Right kidney (tissue), 9 donors: ENCODE measurements at places on chromosomes 4 and X.

- DNase-seq: no peak
Observed at GRCh38 chr4:106503116-106504050, 134.8 kb upstream of the GIMD1 start.

DNA sequence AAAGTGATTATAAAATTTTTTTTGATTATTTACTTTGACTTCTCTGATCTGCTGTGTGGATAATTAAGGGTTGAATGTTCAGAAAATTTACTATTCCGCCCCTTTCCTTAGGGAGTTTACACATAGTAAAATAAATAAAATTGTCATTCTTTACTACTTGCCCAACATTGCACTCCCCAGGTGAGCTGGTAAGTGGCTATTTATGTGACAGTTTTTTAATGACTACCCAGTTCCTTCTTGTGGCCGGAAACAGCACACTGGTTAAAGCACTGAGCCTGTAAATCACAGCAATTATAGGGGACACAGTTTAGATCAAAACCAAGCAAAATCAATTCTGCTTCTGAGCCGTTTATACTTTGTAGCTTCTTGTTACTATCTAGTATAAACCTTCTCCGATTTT is 158.1 kb downstream of the FHIP1A start:
- no peak for DNase-seq

DNA sequence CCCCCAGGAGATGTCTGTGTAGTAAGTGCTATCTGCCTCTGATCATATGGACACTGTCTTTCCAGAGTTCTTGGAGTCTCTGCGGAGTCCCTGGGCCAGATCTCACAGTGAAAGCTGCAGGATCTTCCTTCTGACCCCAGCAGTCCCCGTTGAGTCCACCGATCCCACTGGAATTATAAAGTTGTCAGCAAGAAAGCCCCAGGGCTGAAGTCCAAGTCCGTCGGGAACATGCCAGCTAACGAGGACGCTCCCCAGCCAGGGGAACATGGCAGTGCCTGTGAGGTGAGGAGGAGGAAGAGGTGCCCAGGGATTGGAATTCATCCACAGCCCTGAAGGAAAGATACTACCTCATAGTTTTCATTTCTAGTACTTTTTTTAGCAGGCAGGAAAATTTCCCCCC is 9.3 kb downstream of the ZNF81 start:
- no peak for DNase-seq

GRCh38 chr4:8383016-8383415 is 57.5 kb downstream of the ACOX3 start:
- DNase-seq: no peak

GRCh38 chrX:13647709-13648212 is 5.2 kb upstream of the TCEANC start:
- DNase-seq: no peak

GRCh38 chr4:158750379-158750778 is 18.4 kb upstream of the FNIP2 start:
- no peak for DNase-seq

DNA sequence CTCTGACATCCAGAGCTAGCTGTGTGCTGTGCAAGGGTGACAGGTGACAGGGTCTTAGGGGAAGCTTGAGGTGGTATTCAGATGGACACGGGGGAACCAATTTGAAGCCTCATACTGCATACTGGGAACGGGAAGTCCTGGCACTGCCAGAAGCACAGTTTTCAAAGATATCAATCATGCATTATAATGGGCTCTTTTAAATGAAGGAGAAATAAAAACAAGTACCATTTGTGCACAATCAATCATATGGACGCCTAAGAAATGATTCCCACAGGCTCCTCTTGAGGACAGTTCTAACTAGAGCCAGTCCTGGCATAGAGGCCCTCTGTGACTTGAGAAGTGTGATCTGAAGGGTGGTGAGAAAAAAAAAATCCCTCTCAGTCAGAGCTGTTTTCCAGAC is 50.9 kb downstream of the TSC22D3 start:
- no peak for DNase-seq

GRCh38 chr4:5693871-5694270 is 14.5 kb downstream of the EVC2 start:
- no peak for DNase-seq

- no peak for DNase-seq
Observed at GRCh38 chr4:158799856-158800255, 31.0 kb downstream of the FNIP2 start.

GRCh38 chr4:7659429-7660175 is 224.9 kb upstream of the PSAPL1 start:
- no peak for DNase-seq

DNA sequence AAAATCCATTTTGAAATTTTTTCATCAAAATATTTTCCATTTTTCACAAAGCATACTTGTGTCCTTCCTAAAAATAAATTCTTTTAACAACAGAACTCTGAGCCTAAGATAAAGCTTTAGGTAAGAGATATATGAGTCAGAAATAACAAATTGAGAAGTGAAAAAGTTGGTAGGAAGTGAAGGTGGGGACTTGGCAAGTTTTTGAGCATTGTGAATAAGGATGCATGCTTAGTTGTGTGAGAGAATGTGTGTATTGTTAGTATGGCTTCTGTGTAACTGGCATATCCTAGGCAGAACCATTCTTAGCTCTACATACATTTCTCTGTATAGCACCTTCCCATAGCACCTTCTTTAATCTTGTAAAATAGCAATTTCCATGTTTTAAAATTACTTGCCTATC is 6.8 kb downstream of the ASB5 start:
- no peak for DNase-seq

DNA sequence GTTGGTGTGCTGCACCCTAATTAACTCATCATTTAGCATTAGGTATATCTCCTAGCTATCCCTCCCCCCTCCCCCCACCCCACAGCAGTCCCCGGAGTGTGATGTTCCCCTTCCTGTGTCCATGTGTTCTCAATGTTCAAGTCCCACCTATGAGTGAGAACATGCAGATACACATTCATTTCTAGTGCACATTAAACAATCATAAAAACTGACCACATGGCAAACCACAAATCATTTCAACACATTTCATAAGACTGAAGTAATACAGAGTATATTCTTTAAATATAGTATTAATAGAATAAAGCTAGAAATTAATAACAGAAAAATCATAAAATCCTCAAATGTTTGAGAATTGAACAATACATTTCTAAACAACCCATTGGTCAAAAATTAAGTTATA is 34.1 kb downstream of the PRKG2 start:
- DNase-seq: no peak

DNA sequence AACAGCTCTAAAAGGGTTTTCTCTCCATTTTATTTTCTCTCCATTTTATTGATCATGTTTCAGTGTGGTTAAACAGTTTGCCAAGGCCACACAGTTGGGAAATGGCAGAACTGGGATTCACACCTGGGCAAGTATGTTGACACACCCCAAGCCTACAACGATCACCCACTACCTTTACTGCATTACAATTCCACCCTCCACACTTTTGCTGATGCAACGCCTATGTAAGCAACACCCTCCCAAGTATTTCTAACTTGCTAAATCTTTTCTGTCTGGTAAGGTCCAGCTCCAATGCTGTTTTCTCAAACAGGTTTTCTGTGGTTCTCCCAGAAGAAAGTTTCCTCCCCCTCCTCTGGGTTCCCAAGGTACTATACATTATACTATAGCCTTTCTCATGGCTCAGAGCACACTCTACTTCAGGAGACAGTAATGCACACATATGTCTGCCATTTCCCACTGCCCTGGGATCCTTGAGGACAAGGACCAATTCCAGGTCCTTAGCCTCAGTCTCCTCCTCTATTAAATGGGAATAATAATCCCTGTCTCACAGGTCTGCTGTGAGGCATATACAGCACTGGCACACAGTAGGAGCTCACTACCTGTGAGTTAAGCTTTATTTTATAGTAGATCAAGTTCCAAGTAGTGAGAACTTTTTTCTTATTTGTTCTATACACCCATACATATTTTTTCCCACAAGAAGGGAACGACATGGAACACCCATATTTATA is 27.9 kb downstream of the IQSEC2 start:
- DNase-seq: no peak

DNA sequence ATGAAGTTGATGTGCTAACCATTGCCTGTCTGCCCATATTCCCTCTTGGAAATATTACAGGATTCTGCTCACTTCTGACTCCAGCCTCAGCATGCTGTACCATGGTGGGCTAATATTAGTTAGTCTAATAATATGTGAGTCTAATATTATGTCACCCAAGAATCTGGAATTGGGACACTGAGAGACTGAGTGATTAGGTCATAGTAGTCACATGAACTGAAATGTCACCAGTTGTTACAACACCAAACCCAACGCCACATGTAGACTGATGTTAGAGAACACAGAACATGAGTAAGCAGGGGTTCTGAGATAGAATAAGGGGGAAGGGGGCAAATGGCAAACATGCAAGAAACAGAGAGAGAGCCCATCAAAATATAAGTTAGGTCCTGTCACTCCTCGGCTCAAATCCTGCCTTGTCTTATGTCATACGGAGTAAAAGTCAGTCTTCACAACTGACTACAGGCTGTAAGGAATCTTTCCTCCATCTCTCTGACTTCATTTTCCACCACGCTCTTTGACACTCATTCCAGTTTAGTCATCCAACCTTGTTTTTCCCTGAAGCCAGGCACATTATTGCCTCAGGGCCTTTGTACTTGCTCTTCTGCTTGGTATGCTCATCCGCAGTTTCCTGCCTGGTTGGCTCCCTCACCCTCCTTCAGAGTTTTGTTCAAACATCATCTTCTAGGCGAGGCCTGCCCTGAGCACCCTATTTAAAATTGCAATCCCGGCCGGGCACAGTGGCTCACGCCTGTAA is 9.6 kb upstream of the SLAIN2 start:
- DNase-seq: no peak

- DNase-seq: no peak
Observed at GRCh38 chr4:45668128-45668527, 455.7 kb downstream of the GABRG1 start.

GRCh38 chr4:70818173-70818855 is 21.4 kb downstream of the GRSF1 start:
- DNase-seq: no peak

GRCh38 chr4:38226170-38226569 is 266.0 kb downstream of the PTTG2 start:
- no peak for DNase-seq

DNA sequence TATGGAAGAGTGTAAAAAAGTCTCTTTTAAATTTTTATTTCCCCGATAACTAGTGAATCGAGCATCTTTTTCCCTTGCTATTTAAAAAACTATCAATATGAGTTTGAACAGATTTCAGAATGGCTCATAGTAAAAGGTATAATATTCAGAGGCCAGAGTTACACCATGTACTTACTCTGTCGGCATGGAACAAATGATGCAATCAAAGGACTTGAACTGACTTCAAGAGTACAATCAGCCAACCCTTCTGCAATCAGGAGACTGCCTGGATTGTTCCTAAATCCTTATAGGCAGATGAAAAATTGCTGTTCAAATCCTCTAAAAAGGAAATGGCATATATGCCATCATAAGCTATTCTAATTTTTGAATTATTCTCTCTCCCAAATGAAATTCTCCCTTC is 273.3 kb downstream of the SH2D1A start:
- DNase-seq: no peak

DNA sequence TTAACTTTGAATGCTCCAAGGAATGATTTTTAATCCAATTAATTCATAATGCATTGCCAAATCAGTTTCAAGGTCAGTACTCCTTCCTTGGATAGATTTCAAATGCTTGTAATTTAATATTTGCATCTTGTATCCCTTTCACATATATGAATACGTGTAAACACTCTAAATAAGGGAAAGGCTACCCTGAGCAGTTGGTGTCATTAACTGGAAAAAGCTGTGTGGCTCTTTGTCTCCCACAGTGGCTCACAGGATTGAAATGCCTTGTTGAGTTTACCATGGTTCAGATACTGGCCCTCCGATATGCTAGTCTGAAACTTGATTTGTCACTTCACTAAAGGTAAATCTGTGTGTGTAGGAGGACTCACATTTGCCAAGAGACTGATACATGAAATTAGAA is 16.7 kb upstream of the ACOT9 start:
- DNase-seq: no peak

DNA sequence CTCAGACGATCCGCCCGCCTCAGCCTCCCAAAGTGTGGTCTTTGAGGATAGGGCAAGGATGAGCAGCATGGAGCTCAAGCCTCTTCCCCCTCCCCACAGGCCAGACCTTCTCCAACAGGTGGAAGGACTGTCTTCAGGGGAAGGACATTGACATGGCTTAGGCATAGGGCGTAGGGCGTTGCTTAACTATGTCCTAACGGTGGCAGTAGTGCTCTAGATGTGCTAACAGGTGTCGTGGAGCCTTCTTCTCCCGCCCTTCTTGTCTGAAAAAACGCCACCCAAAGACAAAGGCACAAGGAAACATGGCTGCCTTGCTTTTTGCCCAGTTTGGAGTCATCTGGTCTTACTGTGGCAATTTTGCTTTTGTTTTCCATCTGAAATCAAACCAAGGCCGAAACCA is 219.8 kb downstream of the OR13H1 start:
- DNase-seq: no peak

DNA sequence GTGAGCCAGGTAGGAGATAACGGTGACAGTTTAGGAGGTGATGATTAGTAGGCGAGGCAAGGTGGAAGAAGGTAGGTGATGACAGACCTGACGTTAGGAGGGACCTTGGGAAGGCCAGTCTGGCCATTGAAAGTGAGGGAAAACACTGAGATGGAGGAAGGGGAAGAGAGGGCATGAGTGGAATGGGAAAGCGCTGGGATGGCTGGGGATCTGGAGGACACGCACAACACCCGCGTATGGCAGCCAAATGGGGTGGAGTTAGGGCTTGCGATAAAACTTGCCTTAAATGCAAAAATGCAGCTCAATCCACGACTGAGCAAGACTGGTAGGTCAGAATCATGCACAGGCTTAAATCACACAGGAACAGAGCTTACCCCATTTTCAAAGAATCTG is 605 bp upstream of the CDKL2 start:
- no peak for DNase-seq

DNA sequence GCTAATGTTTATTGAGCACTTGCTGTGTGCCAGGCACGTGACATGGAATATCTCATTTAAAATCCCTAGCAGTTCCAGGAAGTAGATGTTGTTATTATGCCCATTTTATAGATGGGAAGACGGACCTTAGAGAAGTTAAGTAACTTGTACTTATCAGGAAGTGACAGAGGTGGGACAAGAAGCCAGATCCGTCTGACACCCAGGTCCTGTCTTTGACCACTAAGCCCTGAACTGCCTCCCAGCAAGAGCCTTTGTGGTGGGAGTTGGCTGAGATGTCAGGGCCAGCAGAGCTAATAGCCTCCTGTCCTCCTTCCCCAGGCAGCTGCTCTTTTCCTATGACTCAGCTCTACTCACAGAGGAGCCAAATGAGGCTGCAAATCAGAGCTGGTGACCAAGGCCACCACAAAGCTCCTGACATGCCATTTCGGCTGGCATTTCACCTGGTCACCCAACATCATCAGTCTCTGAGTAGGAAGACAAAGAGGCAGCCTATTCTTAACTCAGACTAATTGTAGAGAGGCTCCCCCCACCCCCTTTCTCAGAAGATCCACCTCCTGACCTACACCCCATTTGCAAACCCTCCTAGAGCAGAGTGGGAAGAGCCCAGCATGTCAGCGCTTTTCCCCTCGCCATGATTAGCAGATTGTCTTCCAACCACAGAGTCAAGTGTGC is 175.1 kb upstream of the KIT start:
- no peak for DNase-seq

GRCh38 chrX:15786915-15787314 is 3.4 kb upstream of the ZRSR2 start:
- no peak for DNase-seq

- DNase-seq: no peak
Observed at GRCh38 chrX:110322603-110323002, 4.7 kb upstream of the AMMECR1 start.

- no peak for DNase-seq
Observed at GRCh38 chrX:14064626-14065432, 35.1 kb upstream of the GEMIN8 start.
